ENCODE measurements at places on chromosomes 3 and 15.

GRCh38 chr15:80404761-80405553, 775 bp downstream of the ARNT2 start:
- DNase-seq, result no peak

DNA sequence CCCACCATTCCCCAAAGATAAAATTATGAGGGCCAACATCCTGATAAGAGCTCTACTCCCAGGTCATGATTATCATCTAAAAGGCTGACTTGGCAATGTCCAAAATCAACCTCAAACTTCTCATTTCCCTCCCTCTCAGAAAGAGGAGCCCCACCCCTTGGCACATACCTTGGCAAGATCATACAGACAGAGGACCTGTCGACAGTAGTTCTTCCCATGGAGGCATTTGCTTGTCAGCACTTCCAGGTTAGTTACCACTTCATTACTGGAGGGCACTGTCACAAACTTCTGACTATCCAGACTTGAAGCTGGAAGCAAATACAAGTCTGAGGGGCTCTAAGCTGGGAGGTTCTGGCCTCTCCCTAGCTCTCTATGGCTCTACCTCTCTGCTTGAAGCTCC, 37.8 kb downstream of the EIF3J start:
- no peak for DNase-seq

DNA sequence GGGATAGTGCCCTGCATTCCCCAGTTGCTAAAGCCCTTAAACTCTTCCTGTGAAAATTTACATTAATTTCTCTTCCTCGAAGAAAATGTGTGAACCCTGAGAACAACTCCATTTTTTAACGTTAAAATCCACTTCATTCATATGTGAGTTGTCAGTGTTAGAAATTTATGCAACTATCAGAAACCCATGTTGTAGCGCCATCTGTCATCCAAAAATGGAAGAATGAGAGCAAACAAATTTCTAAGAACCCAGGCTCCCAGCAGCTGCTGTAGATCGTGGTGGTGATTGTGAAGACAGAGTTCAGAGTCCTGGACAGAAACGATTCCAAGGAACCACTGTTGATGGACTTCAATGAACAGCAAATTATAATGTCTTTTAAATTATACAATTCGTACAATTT, 179.7 kb upstream of the NDN start:
- no peak for DNase-seq

GRCh38 chr15:89885611-89886010, 8.2 kb downstream of the AP3S2 start:
- DNase-seq, result no peak
